Stimulated activated CD8-positive, alpha-beta memory T cell treated with anti-CD3 and anti-CD28 coated beads, Interleukin-7, amount 100 ng/mL, for 1 hour (primary cell): ENCODE measurements at places on chromosomes 5 and 9.

GRCh38 chr5:162806195-162806594, 631.2 kb upstream of the CCNG1 start:
- no peak for DNase-seq

DNA sequence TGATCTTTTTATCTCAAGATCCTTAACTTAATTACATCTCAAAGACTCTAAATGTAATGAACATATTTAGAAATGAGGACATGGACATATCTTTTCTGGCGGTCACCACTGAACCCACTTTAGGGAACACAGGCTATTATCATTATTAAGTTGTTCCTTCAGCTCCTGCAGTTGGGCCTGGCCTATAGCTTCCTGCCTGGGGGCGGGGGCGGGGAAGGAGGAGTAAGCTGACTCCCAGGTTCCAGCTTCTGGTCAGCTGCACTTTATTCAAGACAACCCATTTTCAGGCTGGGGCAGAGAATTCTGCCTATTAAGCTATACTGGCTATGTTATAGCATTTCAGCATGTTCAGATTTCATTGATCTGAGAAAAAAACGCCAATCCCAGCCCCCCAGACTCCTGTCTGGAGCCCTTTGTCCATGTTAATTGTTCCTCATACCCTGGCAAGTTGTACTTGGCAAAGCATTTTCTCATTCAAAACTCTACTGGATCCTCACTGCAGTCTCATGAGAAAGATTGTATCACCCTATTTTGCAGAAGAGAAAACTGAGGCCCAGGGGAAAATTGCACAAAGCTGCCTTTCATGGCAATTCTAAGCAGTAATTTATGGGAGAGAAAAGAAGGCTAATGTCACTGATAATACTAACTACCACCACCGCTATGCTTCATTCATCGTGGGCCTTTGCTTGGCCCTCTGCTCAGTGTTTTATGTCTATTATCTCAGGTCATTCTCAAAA, 25.1 kb downstream of the COL15A1 start:
- DNase-seq: no peak

GRCh38 chr5:144003636-144004035, 166.8 kb downstream of the YIPF5 start:
- DNase-seq: no peak

GRCh38 chr9:438961-439768, 224.5 kb downstream of the DOCK8 start:
- DNase-seq: no peak
